ENCODE measurements at places on chromosomes 6 and 20.

- DNase-seq = no peak
Observed at GRCh38 chr6:31172973-31173384, 2.5 kb upstream of the POU5F1 start.

- peak; percentile 24 for DNase-seq
Observed at GRCh38 chr6:137102050-137102848, 57.5 kb upstream of the IL20RA start.

- DNase-seq = no peak
Observed at GRCh38 chr6:74510878-74511277, 695.0 kb downstream of the COL12A1 start.

DNA sequence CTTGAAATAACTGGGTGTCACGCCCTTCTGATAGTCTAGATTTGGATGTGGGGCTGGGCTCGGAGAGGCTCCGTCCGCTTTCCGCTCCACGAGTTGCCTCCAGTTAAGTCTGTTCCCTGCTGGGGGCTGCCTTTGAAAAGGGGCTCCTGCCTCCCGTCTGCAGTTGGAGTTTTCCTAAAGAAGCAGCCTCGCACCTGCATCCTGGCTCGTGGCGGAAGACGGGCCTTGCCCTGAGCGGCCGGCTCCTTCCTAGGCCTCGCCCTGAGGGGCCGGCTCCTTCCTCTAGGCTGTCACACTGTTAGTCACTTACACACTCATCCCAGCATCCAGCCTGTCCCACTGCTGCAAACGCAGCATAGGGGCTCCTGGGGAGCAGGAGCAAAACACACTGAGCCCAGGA is 74.4 kb downstream of the SMOC2 start:
- no peak for DNase-seq

- no peak for DNase-seq
Observed at GRCh38 chr20:34112600-34113101, 608 bp upstream of the EIF2S2 start.

DNA sequence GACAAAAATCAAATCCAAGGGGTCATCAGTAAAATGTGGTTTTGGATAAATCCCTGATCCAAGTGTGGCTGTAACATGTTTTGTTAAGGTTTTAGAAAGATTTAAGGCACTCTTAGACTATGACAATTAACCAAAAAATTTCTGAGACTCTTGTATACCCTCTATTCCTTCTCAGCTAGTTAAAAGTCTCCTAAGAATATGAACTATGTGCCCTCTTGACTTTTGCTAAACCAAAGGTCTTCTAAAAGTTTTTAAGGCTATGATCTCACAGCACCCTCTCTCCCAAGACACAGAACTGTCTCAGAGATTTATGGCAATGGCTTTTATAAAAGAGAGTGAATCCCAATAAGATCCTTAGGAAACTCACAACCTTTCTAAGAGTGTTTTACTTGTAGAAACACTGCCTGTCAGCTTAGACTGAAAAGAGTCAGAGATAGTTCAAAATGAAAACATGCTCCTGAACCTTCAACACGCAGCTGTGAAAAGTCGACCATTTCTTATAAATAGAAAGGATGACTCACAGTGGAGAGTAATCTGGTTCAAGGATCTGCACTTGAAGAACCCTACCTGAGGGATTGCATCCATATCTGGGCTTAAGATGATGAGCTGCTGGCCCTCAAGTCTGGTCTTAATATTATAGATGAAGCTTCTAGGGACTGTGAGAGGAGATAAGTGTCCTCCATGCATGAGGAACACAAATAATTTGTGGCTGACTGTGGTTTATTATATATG is 388.4 kb upstream of the GJE1 start:
- no peak for DNase-seq

DNA sequence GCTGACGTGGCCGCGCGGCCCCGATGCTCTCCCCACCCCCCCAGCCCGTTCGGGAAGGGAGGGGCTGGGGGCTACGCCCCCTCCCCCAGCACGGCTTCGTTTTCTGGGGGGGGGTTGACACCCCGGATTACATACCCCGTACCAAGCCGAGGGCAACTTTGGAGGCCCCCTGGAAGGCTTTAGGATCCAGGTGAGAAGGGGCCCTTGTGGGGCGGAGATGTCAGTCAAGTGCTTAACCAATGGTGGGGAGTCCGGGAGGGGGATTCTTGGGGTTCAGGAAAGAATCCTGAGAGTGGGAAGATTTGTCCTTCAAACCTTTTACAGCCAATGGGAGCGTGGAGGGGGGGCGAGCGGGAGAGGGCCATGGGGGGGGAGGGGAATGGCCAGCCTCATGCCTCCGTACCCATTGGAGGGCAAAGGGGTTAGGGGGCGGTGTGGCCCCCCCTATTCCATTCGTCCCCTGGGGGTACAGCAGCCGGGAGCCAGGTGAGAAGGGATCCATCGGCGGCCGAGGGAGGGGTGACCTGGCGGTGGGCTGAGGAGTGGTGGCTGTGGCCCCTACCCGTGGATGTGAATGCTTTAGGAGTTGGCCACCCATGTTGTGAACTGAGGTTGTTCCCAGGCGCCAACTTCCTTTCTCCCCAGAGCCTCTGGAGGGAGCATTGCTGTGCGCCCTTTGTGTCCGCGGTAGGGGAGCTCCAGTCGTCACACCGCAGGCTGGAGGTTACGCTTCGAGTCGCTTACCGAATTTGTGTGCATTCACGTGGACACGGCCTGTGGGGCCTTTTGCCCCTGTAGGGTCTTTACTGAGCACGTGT is 682 bp downstream of the BRD2 start:
- peak; percentile 88 for DNase-seq

DNA sequence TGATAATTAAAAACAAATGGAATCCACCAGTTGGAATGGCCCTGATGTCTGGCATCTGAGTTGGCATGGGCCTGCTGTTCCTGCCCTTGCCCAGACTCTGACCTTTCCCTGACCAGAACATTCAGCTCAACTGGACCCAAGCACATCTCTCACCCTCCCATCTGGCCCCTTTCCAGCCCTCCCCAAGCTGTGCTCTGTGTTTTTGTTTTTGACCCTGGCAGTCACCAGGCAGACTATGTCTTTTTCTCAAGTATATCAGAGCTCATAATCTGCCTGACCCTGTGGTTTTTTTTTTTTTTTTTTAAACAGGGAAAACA is 117.6 kb downstream of the TRDN start:
- DNase-seq = no peak

- DNase-seq = no peak
Observed at GRCh38 chr6:133786016-133786415, 102.9 kb upstream of the TCF21 start.

- DNase-seq = no peak
Observed at GRCh38 chr20:54085425-54085824, 15.0 kb upstream of the BCAS1 start.
